ENCODE measurements at places on chromosomes 2 and 18. TPM values are rescaled to one million over a fixed set of nuclear protein-coding genes. Genes with fewer than 3 reads are reported as not detected.

Gene SPDYA
- 0.36 TPM for total RNA-seq

Gene CAPG
- total RNA-seq: 29.4 TPM

Gene FAM124B
- total RNA-seq: 1.8 TPM

Gene IL1RN
- total RNA-seq: not detected

Gene NYAP2
- not detected for total RNA-seq

Gene POTEI
- total RNA-seq: not detected

Gene CLEC4F
- total RNA-seq: not detected

Gene IL1RL1
- total RNA-seq: 25.8 TPM

Gene RND3
- total RNA-seq: 53.6 TPM

Gene CLIP4
- 28.8 TPM for total RNA-seq

Gene ITPRID2
- 67.2 TPM for total RNA-seq

Gene KLHL41
- 0.36 TPM for total RNA-seq

Gene FAP
- 12.8 TPM for total RNA-seq

Gene QPCT
- total RNA-seq: 8.4 TPM

Gene FBXO15
- total RNA-seq: not detected

Gene NPPC
- not detected for total RNA-seq

Gene SPRED2
- 18.8 TPM for total RNA-seq

Gene MC5R
- total RNA-seq: not detected

Gene DSG2
- 1.6 TPM for total RNA-seq

Measured in cardiac atrium fibroblast (primary cell).